ENCODE measurements at places on chromosomes 13 and 19. TPM values are rescaled to one million over a fixed set of nuclear protein-coding genes. Genes with fewer than 3 reads are reported as not detected.

Gene KANK3
- 6.3 TPM for polyA plus RNA-seq

Gene GARIN5B
- polyA plus RNA-seq, result 0.03 TPM

GRCh38 chr13:71493189-71493588, 373.8 kb downstream of the DACH1 start:
- DNase-seq, result no peak

DNA sequence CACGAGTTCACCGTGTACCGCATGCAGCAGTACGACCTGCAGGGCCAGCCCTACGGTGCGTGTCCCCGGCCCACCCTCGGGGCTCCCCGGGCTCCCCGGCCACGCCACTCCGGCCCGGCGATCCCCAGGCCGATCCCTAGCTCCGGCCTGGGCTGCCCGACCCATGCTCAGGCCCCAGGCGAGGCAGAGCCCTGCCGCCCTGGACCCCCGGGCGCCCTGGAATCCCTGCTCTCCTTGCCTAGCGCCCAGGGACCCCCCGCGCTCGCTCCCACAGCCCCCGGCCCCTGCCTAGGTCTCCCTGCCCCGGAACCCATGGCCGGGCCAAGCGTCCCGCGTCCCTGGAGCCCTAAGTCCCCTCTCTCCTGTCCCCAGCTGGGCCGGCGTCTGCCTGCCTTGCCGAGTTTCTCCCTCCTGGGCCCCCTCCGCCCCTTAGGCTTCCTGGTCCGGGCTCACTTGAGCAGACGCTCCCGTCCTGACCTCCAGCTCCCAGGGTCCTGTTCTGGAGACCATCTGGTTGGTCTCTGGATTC, 494 bp downstream of the NCLN start:
- DNase-seq, result no peak

DNA sequence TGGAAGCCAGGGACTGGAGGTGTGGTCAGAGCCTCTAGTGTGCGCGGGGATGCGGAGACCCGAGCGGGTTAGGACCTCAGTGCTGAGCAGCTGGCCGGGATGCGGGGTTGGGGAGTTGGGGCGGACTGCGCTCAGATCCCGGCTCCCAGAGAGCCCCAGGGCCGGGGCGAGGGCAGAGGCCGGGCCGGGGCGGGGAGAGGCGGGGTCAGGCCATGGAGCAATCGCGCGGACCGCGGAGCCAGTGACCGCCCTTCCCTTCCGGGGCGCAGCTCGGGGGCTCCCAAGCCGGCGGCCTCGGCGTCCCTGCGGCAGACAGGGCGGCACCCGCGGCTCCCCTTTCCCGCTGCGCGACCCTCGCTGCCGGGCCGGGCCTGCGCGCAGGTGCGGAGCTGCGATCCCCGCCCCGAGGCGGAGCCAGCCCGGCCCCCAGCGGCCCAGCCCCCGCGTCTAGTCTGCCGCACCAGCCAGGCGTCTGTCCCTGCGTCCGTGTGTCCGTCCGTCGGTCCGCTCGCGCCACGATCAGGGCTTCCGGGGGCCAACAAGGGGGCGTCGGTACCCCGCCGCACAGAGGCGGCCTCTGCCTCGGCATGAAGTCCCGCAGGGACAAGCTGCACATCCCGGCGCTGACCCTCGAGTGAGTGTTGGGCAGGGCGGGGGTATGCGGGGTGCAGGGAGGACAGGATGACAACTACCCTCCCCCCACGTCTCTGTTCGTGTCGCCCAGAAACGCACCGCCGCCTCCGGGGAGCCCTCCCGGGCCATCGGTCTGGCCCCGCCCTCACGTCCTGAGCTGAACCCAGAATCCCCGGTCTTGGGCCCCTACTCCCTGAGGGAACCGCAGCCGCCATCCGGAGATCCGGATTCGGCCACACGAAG, 12.4 kb downstream of the MAST3 start:
- DNase-seq, result peak; percentile 85

DNA sequence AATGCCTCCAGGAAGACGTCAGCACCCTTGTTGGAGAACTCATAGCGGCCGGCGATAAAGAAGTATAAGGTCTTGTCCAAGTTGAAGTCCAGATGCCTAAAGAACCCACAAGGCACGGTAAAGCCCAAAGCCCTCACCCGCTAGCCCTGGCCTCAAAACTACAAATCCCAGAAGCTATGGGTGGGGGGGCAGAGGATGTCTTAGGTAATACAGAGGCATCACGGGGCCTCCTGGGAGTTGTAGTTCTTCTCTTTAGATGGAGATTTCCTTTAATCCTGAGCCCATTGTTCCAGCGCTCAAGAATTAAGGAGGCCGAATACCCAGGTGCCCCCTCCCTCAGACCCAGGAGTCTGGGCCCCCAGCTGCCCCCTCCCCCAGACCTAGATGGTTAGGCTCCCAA, 10.8 kb downstream of the GYS1 start:
- DNase-seq, result no peak

- DNase-seq, result no peak
These were observed 19.6 kb downstream of the LILRB4 start for GRCh38 chr19:54682306-54682856.

DNA sequence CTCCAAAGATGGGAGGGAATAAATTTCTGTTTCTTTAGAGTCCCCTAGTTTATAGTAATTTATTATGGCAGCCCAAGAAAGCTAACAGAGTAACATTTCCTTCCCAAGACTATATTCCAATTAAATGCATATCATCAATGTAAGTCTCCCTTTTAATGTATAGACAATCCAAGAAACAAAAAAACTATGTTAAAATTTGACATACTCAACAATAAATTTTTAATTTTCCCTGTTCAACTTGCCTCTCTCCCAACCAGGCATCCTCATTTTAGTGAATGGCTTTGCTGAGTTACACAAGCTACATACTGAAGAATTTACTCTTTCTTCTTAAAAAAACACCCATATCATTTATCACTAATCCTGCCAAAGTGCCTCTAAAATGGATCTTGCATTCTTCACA, 1357.7 kb downstream of the PCDH9 start:
- DNase-seq, result no peak

- DNase-seq, result no peak
These were observed 3.6 kb upstream of the MIER2 start for GRCh38 chr19:347946-348861.

DNA sequence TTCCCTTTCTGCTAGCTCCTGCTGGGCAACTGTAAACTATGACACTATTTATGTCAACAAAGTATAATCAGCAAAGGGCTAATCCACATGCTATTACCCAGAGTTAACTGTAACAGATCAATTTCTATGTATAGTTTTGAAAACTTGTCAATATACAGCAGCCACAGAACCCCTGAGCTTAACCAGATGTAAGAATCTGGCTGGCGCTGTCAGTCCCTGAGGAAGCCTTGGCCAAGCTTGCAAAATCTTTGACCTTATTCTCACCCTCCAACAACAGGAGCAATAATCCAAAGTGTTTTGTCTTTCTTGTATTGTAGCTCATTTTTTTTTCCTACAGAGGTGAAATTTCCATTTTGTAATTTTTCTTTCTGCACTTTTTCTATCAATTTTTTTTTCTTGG, 1230.1 kb upstream of the SLC10A2 start:
- no peak for DNase-seq

DNA sequence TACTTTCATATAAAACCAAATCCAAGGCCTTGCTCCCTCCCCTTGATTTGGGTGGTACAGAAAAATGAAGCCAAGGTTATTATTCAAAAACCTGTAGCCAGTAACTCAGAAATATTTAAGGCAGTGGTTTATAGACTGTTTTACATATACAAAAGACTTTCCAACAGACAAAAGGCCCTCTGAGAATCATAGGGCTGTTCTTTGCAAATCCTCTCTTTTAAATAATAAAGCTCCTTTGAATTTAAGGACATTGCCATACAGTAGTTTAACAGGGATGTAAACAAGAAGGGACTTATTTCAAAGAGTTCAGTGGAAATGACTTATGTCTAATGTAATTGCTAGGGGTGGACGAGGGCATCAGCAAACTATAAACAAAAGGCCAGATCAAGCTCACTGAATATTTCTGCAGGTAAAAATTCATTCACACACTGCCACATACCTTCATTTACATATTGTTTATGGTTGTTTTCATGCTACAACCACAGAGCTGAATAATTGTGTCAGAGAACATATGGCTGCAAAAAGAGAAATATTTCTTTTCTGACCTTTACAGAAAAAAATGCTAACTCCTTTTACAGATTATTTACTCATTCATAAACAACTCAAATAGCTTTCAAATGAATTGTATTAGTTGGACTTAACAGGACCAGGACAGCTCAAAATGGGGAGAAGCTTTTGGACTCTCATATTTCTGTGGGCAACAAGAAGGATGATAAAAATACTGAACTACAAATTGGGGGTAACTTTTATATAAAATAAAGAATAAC, 665.6 kb downstream of the SLITRK1 start:
- DNase-seq, result no peak

- DNase-seq, result no peak
These were observed 5.2 kb upstream of the ADPRHL1 start for GRCh38 chr13:113458253-113459065.

GRCh38 chr13:50594276-50595051, 249.0 kb downstream of the DLEU7 start:
- no peak for DNase-seq

All from large intestine (tissue), 12 donors.